SK-N-SH treated with all-trans-retinoic acid at 6 μM for 48 hours (cell line): ENCODE measurements at places on chromosomes 3 and 15.

GRCh38 chr3:5731100-5731499 is 543.6 kb downstream of the EDEM1 start:
- ATAC-seq: no peak

GRCh38 chr3:130820976-130821375 is 72.9 kb upstream of the ATP2C1 start:
- ATAC-seq: no peak

GRCh38 chr3:185837414-185837813 is 12.6 kb upstream of the IGF2BP2 start:
- ATAC-seq: peak; percentile 66

DNA sequence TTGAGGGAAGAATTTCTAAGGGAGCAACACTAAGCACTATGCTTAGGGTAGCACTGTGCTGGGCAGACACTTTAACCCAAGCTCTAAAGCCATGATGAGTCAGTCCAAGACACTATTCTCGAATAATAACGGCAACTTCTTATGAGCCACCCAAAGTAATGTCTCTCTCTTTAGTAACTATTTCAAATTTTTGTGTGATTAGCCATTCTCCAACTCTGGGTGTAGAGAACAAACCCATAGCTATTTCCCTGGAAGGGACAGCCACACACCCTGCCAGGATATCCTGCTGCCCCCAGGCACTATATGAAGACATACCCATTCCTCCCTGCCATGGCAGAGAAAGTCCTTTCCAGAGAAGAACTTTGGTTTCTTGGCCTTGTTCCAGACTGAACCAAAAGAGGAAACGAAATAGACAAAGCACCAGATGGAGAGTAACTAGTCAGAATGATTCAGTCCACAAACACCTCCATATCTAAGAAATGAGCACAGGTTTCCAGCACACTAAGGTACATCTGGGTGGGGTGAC is 384.9 kb upstream of the THBS1 start:
- peak; percentile 65 for ATAC-seq

DNA sequence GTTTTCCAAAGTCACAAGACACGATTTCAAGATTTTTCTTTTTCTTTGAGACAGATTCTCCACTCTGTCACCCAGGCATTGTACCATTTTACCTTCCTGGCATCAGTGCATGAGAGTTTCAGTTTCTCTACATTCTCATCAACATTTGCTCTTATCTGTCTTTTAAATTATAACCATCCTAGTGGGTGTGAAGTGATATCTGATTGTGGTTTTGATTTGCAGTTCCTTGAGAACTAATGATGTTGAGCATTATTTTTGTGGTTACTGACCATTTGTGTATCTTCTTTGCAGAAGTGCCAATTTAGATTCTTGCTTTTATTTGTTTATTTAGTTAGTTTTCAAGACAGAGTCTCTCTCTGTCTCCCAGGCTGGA is 41.2 kb downstream of the ADIPOQ start:
- ATAC-seq: no peak

DNA sequence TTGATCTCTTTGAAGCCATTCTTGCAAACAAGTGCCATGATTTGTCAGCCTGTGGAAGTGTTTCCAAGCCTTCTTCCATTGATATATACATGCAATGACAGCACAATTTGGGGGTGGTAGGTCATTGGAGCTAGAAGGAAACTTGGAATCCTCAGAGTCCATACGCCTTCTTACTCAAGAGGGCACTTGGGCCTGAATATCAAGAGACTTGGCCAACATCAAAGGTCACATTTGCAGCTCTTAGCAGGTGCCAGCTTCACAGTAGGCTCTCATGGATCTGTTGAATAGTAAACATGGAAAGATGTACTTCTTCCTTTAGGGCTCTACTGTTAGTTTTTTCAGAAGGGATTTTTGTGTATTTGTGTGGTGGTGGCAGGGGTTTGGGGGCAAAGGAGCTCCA is 50.9 kb downstream of the RHCG start:
- no peak for ATAC-seq

DNA sequence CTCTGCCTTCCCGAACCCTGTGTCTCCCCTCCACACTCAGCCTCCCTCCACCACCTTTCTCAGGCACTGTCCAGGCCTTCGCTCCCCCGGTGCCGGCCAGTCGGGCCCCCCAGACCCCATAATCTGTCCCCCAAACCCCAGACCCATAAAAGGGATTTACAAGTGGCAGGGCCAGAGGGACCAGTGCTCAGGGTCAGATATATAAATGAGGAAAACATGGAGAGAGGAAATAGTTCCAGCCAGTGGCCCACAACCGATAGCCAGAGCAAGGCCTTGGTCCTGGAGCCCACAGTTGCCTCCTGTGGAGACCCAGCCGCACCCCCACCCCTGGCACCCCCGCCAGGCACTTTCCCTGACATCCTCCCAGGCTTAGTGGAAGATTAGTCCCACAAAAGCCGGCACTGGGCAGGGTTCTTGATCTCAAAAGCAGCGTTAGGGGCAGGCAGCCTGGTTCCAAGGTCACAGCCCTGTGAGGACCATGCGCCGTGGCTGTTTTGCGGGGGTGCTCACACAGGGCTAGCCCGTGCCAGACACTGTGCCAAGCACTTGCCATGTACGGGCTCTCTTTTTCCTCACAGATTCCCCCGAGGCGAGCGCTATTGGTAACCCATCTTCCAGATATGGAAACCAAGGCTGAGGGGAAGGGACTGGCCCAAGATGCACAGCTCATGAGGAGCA is 1.1 kb upstream of the PLXND1 start:
- ATAC-seq: no peak

- ATAC-seq: no peak
Observed at GRCh38 chr3:8835385-8835784, 66.0 kb upstream of the OXTR start.

DNA sequence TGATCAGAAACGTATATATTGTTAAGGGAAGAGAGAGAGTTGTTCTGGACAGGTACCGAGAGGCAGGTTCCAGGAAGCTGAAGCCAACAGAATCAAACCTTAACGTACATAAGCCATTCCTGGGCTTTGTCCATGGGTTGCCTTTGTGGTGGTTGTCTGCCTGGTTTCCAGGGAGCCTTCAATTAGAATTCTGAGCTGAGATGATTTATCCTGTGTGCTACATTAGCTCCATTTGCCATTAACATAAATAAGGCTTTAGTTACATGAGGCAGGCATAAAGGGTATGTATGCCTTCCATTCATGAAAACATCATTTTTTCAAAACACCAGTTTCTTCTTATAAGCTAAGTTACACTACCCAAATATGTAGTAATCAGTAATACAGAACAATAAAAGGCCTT is 729.4 kb upstream of the CFAP20DC start:
- ATAC-seq: no peak

DNA sequence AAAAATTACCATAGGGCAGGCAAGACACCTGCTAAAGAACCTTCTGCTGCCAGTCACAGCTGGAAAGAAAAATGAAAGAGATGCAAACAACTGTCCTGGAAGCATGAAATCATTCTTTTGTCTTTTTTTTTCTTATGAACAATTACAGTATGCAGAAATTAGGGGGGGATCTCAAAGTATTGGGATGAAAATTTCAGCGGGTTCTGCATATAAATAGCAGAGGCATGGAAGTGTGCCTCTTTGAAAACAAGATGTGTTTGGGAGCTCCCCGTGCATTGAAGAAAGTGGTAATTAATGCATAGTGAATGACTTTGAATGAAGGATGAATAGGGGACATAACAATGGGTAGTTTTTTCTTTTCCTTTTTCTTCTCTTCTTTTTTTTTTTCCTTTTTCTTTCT is 431.2 kb downstream of the SOX2 start:
- ATAC-seq: no peak

DNA sequence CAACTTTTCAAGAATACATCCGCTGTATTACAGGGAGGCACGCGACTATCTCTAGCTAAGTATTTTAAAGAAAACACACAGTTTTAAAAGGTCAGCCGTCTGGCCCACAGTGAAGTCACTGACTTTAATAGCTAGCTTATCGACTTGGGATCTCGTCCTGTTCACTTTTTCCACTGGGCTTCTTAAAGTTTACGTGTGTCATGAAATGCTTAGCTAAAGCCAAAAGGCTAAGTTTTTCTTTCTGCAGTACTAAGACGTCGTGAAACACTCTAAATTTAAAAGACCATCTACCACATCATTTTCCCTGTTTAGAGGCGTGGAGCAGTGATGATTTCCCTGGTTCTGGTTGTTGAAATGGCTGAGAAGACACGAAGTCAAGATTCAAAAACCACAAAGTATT is 27.1 kb downstream of the LRIG1 start:
- peak; percentile 23; the same call in 2 of the 3 replicates for ATAC-seq

DNA sequence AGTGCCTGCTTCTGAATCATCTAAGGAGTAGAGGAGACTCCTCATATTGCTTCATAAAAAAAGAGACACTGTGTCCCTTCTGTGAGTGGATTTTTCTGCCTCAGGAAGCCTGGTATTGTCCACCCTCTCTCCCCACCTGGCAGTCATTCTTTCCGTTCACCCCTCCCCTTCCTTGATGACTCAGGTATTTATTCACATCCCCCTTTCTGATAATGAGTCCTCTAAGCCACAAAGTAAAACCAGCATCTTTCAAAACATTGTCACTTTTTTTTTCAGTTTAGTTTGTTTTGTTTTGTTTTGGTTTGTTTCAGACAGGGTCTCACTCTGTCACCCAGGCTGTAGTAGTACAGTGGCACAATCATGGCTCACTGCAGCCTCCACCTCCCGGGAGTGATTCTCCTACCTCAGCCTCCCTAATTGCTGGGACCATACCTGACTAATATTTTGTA is 65.2 kb upstream of the UBE2E1 start:
- peak; percentile 41 for ATAC-seq

GRCh38 chr15:88574655-88575054 is 28.2 kb upstream of the DET1 start:
- ATAC-seq: no peak

- no peak for ATAC-seq
Observed at GRCh38 chr3:52451237-52452083, 2.4 kb downstream of the TNNC1 start.

DNA sequence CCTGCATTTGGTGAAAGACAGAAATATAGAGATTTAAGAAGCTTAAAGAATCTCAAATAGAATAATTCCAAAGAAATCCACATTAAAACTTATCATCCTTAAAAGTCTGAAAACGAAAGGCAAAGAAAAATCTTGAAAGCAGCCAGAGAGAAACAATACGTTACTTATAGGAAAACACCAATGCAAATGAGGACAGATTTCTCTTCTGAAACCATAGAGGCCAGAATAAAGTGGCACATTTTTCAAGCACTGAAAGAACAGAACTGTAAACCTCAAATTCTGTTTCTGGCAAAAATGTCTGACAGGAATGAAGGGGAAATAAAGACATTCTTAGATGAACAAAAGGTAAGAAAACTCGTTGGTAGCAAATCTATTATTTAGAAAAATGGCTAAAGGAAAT is 13.8 kb upstream of the ACTC1 start:
- ATAC-seq: no peak

- no peak for ATAC-seq
Observed at GRCh38 chr15:76056931-76057330, 2.9 kb upstream of the TMEM266 start.

DNA sequence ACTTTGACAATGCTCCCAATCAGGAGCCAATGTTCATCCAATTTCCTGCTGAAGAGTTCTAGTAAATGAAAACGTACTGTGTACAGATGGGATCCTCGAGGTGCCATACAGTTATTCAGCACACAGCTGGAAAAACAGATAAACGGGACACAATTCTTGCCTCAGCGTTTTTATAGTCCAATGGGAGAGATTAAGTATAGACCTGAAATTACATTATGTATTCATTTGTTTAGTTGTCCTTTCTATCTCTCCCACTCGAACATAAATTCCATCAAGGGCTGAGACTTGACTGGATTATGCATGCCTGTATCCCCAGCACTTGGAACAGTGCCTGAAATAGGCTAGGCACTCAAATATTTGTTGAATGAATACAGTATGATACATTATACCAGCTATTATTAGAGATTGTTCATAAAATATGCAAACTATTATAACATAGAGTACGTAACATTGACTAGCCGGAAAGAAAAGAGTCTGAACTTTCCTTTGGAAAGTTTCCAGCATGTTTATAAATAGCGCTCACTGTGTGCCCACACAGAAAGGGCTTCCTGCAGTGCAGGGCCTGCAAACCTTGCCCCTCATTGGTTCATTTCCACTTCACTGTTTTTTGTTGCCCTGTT is 27.4 kb upstream of the SNTN start:
- peak; percentile 97 for ATAC-seq

DNA sequence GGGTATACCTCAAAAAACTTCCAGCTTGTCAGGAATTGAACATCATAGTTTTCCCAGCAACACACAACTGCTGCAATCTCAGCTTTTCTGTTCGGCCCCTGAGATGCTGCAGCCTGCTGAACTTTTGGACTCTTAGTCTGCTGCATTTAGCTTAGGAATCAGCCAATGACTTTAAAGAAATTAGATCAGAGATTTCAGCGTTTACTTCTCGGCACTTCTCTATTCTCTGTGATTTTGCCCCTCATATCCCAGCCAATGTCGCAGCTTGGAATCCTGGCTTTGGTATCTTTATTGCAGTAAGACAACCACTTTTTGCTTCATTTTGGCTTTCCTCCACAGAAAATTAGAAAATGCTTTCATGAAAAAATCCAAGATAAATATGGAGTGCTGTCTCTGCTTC is 86.3 kb upstream of the MCTP2 start:
- no peak for ATAC-seq

DNA sequence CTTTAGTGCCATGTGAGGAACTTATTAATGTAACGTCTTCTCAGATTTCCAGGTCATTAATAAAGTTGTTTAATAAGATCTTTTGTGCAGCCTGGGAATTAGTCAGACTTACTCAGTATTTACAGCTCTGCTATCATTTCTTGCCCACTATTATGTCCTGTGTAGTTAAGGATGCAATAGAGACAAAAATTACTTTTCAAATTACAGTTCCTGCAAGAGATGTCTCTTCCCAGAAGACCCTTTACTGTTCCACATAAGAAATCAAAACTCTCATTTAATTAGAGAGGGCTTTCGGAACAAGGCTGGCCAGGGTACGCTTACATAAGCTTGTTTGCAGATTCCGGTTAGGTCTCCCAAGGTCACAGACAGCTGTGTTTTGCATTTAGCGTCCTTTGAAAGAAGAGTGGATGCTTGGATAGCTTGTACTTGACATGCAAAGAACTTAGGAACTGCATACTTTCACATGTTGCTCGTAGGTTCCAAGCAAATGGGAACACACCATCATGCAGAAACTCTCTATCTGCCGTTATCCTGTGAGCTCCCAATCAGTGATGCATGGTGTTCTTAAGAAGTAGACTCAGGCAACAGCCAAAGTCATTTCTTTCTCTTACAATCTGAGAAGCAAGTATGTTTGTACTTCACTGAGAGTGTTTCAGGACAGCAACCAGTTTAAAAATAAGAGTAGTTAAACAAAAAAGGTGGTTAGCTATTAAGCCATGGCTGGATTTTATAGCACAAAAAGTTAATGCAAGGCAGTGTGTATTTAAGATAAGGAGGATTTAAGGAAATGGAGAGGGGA is 37.4 kb downstream of the FILIP1L start:
- no peak for ATAC-seq
